ENCODE measurements at places on chromosomes 2 and 18. TPM values are rescaled to one million over a fixed set of nuclear protein-coding genes. Genes with fewer than 3 reads are reported as not detected.

Gene CCBE1
- total RNA-seq: 13.9 TPM

Gene UGT1A5
- not detected for total RNA-seq

Gene IL1B
- total RNA-seq: 67.5 TPM

Gene KLHL29
- total RNA-seq: 3.1 TPM

Gene HOXD1
- total RNA-seq: not detected

Gene MRO
- total RNA-seq: 0.55 TPM

Gene PRSS56
- total RNA-seq: not detected

Gene KLHL30
- total RNA-seq: not detected

Gene SH3RF3
- 11.7 TPM for total RNA-seq

DNA sequence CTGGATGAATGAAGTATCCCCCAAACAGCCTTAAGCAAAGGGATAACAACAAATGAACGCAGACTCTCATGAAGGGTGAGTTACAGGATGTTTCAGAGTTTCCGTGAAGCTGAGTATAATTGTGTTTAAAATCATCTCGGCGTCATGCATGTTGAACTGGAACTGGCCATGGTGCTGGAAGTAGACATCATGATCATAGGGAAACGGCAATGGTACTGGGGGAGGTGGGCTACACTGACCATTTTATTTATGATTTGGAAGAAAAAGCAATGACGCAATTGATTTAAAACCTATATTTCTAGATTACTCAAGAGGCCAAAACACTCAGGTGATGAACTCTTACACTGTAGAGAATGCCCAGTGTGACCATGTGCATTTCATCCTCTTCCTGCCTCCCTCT, 387.9 kb upstream of the MYT1L start:
- no peak for DNase-seq

- DNase-seq: no peak
Measured at GRCh38 chr2:78408795-78409118, 616.7 kb upstream of the REG3G start.

DNA sequence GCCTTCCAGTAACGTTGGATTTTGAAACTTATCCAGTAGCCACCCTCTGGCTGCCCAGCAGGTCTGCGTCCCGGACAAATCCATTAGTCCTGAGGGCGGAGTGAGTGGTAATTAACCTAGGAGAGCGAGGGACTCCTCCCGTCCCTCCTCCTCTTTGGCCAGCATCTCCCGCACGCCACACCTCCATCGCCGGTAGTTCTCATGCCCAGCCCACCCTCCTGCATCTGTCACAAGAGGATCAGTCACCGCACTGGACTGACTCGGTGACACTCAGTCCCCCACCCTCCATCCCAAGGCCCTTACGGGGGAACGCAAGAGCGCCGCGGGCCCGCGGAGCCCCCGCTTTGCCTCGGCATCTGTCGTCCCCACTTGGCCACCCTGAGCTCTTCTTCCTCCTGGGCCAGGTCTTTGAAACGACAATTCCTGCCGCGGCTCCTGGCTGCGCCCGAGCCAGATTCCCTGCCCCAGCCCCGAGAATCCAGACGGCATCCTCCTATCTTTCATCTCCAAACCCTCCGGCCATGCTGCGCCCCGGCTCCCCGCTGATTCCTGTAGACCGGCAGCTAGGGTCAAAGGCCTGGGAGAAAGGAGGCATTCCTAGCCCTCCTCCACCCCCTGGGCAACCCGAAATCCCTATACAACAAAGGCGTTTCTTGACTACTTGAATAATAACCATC, 77.5 kb downstream of the EIF2AK3 start:
- no peak for DNase-seq

- no peak for DNase-seq
Measured at GRCh38 chr2:126781206-126781605, 117.5 kb upstream of the TEX51 start.

- DNase-seq: no peak
Measured at GRCh38 chr2:233331536-233331935, 22.8 kb upstream of the DGKD start.

GRCh38 chr2:157107877-157108276, 149.6 kb upstream of the GALNT5 start:
- peak; percentile 43 for DNase-seq

DNA sequence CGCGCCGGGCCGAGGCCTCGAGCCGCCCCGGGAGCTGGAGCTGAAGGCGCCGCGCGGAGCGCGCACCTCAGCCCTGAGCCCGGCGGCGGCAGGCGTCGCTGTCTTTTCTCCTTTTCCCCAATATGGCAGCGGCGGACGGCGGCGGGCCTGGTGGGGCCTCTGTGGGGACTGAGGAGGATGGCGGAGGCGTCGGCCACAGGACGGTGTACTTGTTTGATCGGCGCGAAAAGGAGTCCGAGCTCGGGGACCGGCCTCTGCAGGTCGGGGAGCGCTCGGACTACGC, 369 bp downstream of the SMCHD1 start:
- no peak for DNase-seq

DNA sequence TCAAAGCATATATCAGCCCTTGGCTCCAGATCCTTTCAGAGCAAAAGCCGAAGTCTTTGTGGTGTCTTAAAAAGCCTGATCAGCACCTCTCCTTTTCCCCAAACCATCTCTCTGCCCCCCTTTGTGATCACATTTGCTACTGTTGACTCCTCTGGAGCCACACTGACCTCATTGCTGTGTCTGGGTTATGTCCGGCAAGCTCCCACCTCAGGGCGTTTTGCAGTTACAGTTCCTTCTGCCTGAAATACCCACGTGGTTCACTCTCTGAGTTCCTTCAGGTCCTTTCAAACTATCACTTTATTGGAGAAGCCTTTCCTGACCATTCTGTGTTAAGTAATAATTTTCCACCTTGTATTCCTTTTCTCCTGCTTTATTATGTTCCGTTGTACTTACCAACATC, 11.8 kb downstream of the C2orf69 start:
- DNase-seq: no peak

- DNase-seq: no peak
Measured at GRCh38 chr2:104337869-104338268, 516.0 kb upstream of the POU3F3 start.
